ENCODE measurements at places on chromosomes 7 and 10.

DNA sequence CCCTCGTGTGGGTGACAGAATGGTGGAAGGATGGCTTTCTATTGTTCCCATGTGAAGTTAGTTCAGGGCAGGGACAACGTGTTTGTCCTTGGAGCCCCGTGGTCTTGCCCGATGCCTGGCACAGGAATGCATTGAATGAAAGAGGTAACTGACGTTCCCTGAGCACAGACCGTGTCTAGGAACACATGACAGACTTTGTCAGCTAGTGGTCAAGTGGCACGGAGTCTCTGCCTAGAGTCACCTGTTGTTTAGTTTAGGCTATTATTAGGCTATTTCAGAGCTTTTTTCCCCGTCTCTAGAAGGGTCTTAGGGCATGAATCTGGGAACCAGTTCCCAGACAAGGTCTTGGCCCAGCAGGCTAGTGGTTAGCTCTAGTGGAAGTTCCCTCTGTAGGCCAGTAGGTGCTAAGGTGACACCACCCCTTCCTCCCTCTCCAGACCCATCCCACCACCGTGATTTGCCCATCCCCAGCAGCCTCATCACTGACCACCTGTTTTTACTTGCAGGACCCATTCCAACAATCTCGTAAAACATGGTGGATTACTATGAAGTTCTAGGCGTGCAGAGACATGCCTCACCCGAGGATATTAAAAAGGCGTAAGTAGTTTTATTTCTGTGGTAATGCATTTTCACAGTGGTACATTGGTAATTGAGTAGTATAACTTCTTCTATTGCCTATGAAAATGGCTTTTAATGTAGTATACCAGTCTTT is 21.4 kb downstream of the DNAJB6 start:
- no peak for DNase-seq

- DNase-seq, result peak; percentile 93
Measured at GRCh38 chr7:23474094-23474828, 4.0 kb upstream of the IGF2BP3 start.

DNA sequence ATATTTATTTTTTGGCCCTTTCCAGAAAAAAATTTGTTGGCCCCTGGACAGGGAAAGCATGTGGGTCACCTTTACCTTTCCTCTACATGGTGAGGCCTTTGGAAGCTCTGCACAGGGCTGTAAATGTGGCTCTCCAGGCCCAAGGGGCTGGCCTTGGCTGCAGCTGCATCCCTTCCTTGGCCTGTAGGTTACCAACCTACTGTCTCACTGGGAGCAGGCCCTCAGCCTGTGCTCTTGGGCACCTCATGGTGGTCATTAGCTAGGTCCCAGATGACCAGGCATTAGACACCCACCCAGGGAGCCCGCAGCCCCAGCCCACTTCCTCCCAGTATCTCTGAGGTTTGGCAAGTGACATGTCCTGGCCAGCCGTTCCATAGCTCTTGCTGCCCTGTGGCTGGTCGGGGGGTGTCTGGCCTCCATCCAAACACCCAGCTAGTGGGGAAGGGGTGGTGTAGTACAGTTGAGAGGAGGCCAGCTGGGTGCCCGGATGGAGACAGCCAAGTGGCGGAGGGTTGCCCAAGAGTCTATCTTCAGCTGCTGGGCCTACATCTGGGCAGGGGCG is 7.1 kb upstream of the CPA5 start:
- no peak for DNase-seq

GRCh38 chr10:10492420-10492819 is 525.3 kb upstream of the CELF2 start:
- no peak for DNase-seq

GRCh38 chr7:145860809-145861208 is 255.8 kb upstream of the CNTNAP2 start:
- DNase-seq, result no peak

DNA sequence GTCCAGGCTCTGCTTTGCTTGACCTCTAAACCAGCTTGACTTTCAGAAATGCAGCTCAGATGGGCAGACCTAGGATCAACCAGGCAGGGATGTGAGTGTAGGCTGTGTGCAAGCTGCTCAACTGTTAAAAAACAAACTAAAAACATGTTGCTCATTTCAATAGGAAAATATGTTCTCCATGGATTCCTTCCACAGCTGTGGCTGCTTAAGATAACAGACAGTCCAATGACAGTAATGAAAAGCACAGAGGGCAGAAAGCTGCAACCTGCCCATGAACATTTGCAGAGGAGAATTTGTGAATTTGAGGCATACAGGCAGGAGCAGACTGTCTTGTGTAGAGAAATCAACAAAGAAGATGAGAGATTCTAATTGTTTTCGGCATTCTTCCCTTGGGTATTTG is 534.2 kb downstream of the CCSER2 start:
- DNase-seq, result no peak

GRCh38 chr10:3861795-3862194 is 76.8 kb upstream of the KLF6 start:
- DNase-seq, result no peak

- DNase-seq, result no peak
Measured at GRCh38 chr10:93147281-93147680, 73.6 kb downstream of the CYP26A1 start.

DNA sequence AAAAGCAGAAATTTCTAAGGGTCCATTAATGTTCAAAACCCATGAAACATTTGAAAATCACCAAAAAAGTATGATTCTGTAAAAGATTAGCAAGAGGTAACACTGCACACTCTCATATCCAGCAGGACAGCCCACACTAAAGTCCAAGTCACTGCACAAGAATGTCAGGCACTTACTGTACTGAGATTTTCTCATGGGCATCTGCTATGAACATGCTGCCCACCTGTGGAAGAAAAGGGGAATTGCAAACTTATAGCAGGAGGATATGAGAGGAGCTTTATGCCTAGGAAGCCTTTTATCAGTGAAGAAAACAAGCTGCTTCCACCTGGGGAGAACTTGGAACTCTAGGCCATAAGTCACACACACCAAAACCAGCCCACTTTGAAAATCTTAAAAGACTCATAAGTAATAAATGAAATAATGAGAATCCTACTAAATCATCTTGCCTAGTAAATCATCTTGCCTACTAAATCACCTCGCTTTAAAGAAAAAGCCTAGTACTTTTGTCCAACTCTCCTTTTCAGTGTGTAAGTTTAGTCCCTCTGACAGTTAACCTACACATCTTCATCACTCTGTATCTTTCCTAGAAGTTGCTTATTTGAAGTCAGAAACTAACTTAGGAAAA is 46.1 kb downstream of the ARMH3 start:
- DNase-seq, result peak; percentile 56

- DNase-seq, result no peak
Measured at GRCh38 chr10:103850572-103850895, 4.8 kb downstream of the SH3PXD2A start.

DNA sequence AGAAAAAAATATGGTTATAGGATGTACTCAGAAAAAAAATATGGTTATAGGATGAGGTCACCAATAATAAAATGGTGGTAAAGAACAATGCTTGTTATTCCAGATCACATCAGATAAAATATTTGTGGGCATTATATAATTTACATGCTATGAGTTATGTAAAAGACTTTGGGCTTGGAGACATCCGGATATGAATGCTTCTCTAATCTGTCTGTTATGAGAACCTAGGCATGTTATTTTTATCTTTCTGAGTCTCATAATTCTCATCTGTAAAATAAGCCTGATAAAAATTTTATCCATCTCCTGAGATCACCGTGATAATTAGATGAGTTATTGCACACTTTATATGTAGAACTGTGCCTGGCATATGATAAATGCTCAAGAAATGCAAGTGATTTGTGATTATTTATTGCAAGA is 37.8 kb downstream of the DKK1 start:
- no peak for DNase-seq
